ENCODE measurements at places on chromosomes 11 and 22. TPM values are rescaled to one million over a fixed set of nuclear protein-coding genes. Genes with fewer than 3 reads are reported as not detected.

GRCh38 chr22:28279888-28280287 is 360.8 kb upstream of the PITPNB start:
- no peak for DNase-seq

DNA sequence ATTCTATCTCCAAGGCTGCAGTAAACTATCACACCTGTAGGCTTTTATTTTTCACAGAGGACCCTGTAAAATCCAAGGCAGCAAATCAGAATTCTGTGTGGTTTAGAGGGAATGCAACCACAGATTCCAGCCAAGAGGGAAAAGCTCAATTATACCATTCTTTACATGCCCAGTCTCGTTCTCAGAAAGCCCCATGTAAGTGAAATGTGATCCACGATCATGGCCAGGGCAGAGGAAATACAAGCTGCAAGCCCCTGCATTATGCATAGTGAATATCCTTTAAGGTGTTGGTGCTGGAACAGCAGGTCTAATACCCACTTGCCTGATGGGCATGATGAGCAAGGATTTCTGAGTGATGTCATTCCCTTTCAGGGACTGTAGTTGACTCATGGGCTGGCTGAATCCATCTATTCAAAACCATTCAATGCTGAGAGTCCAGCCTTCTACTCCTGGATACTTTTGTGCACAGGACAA is 198.7 kb upstream of the MTMR2 start:
- DNase-seq, result no peak

- no peak for DNase-seq
Observed at GRCh38 chr11:10030122-10030490, 263.9 kb downstream of the SBF2 start.

Gene MMP13
- not detected for total RNA-seq

Gene OR5T2
- total RNA-seq, result not detected

Gene OPCML
- 0.03 TPM for total RNA-seq
